ENCODE measurements at places on chromosomes 7 and 10. TPM values are rescaled to one million over a fixed set of nuclear protein-coding genes. Genes with fewer than 3 reads are reported as not detected.

DNA sequence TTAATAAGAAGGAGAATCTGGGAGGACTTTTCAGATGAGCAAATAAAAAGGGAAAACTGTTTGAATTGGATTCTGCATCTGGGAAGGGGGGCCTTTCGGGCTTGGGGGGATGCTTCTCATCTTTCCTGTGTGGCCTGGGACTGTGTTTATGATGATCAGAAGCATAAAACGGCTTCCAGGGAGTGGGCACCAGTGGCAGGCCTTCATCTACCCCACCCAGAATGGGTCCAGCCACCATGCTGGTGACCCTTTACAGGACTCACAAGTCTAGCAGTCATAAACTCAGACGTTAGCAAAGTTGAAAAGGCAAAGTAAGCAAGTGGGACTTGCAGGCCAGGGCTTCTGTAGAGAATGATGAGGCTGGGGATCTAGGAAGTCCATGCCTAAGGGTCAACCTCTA, 198.3 kb upstream of the ZMIZ1 start:
- no peak for DNase-seq

Gene EIF3B
- total RNA-seq: 377 TPM

- DNase-seq: no peak
These were observed 74.3 kb upstream of the PCBD1 start for GRCh38 chr10:70962686-70963085.

- no peak for DNase-seq
These were observed 70.2 kb upstream of the KLF14 start for GRCh38 chr7:130804220-130804619.

Gene WDR37
- total RNA-seq: 7.1 TPM

- DNase-seq: no peak
These were observed 78.1 kb downstream of the NEURL1 start for GRCh38 chr10:103571656-103571975.

DNA sequence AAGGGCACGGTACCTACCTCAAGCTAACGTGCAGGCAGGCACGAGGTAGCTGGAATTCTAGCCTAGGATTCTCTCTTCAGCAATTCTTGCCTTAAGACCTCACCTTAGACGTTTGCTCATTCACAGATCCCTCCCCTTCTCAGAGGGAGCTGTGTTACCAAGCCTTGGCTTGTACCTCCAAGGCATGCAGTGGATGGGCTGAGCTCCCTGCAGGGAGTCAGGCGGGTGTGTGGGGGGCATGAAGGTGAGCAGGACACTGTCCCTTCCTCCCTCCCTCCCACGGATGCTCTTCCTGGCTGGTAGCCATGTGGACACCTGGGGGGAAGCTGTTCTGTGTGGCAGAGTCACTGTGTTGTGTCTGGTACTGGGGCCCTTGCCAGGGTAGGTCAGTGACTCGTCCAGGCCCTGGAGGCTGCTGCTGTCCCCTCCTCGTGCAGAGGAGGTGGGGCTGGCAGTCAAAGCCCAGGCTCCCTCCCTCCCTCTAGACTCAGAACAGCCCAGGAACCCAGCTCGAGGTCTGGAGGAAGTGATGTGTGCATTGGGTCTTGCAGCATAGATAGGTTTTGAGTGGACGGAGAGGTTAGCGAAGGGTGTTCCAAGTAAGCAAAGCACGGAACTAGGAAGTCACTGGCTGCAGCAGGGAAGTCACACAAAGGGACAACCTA, 222.2 kb upstream of the SH2B2 start:
- peak; percentile 60 for DNase-seq

DNA sequence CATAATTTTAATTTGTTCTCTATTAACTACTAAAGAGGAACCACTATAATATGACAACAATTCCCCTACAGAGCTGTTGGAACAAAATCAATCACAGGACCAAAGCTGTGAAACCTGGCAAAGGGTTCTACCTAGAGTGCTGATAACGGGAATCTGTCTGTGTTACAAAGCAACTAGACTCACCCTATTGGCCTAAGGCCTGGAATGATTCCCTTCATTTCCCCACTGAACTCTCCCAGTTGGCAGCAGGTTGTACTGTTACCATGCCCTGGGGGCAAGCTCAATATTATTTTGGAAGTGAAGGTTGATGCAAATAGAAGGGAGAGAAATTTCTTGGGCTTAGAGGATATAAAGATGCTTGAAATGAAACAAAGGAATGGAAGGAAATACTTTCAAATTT, 81.8 kb downstream of the SEMA3A start:
- DNase-seq: no peak

GRCh38 chr7:143929224-143929920, 5.7 kb upstream of the OR2F2 start:
- peak; percentile 8 for DNase-seq

Gene PILRA
- total RNA-seq: 0.92 TPM

DNA sequence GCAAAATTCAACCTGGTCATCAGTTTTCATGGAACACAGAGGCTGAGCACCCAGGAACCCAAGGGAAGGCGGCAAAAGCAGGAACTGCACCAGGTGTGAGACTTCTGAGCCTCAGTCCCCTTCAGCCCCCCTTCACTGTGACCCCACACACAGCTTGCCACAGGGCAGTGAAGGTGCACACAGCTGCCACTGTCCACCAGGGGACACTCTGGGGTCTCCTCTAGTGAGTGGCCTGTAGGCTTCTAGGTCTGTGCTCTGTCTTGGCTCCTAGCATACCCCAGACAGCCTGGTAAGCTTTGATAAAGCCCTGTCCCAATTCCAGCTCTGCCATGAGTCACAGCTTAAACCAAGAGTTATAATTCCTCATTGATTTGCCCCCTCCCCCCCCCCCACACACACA, 12.1 kb downstream of the KCNH2 start:
- DNase-seq: no peak

DNA sequence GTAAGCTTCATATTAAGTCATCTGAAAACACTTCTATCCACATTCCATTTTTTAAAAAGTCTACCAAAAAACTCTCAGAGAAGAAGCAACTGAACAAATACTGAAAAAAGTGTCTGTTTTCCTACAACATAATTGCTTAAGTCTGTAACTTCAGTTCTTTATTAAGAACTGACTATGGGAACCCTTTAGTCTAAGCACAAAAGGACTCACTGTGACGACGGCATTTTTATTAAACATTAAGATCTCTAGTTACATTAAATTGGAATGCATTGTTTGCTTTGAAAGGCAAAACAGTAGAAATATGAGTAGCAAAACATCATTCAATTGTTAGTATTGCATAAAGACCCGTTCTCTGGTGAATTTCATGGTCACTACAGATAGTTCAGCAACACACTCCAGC, 5.8 kb upstream of the FAM3C start:
- DNase-seq: peak; percentile 17

DNA sequence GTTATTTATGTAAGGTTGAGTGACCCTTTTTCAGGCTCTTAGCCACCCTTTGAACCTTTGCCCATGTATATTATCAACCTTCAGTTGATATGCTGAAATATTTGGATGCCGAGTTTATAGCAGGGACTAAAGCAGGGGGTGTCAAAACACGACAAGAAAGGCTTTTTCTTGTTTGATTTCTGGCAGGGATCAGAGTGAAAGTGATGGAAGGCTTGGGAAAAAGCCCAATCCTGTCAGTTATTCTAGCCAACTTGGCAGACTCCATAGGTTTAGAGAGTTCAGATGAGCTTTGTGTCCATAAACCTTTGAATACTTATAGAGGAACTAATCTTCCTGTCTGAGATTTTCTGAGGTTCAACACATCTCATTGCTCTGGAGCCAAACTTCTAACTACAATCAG, 47.5 kb downstream of the INHBA start:
- DNase-seq: no peak

Gene NUTM2E
- total RNA-seq: not detected

- DNase-seq: no peak
These were observed 56.5 kb upstream of the SP4 start for GRCh38 chr7:21371360-21371759.

DNA sequence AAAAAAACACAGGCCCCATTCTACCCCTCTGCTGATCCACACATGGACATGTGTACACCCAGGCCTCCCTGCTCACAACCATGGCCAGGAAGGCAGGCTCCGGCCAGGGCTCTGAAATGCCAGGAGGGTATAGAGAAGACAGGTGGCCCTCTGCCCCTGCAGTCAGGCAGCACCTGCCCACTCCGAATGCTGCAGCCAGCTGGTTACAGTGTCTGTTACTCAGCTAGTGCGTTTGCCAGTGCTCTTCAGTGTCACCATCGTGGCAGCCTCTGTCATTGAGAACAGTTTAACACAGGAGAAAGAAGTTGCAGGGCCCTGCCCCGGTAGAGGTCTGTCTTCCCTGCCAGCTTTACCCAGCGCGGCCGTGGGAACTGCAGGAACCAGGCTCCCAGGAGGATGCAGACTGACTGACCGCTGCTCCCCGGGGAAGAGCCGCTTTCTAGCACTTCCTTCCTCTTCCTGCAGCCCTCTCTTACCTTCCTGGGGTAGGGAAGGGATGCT, 128.8 kb upstream of the FAM20C start:
- DNase-seq: no peak

Data from PC-3 (cell line).